HFF-Myc (cell line): ENCODE measurements at places on chromosomes 7 and 10.
A peak's percentile ranks its signal among the peaks of the same experiment; 100 is the strongest.

- DNase-seq: no peak
These were observed 149.3 kb upstream of the SHH start for GRCh38 chr7:155961241-155962190.

DNA sequence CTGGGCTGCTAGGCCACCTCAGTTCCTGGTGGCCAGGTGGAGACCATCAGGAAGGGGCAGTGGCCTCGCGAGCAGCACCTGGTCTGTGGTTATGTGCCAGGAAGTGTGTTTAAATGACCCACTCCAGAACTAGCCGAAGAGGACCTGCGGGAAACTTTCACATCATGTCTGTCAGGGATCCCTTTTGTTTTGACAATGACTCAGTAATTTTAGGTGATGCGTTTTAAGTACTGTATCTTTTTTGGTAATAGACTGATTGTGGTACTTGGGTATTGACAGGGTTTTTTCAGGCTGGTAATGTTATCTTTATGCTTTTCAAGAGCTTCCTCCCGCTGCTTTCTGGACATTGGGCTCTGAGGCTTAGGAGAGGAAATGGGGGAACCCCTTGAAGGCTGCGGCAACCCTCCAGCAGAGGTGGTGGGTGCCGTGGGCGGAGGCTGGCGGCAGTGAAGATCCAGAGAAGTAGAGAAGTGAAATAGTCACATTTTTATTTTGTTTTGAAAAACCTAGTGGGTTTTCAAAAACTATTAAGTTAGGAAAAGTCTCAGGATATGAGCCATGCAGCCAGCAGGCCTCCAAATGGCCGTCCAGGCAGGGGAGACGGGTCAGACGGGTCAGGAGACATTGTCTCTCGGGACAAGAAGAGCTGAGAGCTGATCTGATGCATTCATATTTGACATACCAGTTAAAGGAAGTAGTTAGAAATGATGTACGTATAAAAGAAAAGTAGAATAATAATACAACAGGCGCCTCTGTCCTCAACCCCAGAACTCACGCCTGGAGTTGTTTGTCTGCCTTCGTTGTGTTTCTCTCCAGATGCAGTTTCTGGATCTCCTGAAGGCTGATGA is 27.7 kb downstream of the PPP2R2D start:
- no peak for DNase-seq

DNA sequence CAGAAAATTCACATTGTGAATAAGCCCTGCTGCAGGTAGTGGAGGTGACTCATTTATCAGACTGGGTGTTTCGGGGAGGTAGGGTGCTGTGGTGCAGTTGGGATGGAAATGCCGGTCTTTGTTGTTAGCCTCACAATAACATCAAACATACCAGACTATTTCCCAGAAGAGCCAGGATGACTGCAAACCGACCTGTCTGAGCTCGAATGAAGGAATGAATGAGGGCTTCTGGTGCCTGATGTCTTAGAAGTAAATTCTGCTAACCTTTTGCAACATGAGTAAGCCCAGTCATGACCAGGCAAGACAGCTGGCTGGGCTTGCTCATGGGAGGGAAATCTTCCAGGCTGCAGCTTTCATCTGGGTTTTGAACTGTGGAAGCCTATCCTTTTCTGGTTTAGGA is 2.4 kb upstream of the VDAC2 start:
- DNase-seq: no peak

GRCh38 chr7:20280475-20281351 is 50.0 kb upstream of the ITGB8 start:
- DNase-seq: peak; percentile 57

DNA sequence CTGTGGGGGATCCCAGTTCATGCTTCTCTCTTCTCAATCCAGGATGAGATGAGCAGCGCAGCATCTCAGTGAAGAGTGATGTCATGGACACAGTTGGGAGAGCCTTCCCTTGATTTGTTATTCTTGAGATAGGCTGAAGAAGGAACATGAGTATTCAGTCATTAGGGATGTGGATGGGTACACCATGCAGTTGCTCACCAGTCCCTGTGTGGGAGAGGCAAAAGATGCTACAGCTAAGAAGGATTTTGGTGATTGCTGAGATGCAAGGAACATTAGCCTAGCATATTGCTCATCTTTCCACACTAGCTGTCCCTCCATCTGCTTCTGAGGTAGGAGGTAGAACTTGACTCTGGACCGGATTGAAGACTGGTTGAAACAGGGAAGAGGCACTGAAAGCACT is 179.6 kb downstream of the GALNT17 start:
- DNase-seq: no peak

DNA sequence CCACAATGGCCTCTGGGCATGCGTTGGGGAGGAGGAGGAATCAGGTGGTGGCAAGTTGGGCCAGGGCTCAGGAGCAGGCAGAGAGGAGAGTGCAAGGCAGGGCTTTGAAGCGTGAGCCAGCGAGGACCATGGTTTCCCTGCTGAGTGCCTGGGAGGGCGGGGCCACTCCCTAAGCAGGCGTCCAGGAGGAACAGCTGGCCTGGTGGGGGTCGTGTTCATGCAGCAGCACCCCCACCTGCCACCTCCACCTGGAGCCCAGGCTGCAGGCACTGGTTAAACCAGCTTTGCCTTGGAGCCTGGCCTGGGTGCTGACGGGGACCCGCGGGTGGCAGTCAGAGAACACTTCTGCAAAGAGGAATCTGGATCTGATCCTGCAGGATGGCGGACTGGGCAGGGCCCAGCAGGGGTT is 24.2 kb upstream of the AQP1 start:
- DNase-seq: no peak

DNA sequence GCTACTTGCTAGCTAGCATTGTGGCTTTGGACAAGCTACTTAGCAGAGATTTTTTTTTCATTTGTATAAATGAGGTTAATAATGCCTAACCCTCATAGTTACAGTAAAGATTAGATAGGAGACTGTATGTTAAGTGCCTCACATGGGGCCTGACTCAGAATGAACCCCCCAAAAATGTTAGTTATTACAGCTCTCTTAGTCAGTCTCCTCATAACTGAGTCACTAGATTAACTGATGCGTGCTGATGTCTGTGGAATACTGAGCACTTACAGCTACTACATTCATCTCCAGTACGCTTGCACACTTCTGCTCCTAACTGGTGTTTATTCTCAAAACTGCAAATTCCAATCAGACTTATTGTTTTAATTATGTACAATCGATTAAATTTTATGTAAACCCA is 315.3 kb downstream of the SNX13 start:
- DNase-seq: peak; percentile 46

DNA sequence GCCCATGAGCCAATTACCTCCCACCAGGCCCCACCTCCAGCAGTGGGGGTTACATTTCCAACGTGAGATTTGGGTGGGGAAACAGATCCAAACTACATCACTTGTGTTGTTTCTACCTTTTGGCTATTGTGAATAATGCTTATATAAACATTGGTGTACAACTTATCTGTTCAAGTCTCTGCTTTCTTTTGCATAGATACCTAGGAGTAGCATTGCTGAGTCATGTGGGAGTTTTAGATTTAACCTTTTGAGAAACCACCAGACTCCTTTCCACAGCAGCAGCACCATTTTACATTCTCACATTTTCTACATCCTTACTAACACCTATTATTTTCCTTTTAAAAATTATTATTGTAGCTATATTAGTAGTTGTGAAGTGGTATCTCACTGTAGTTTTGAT is 14.4 kb upstream of the FRA10AC1 start:
- no peak for DNase-seq

DNA sequence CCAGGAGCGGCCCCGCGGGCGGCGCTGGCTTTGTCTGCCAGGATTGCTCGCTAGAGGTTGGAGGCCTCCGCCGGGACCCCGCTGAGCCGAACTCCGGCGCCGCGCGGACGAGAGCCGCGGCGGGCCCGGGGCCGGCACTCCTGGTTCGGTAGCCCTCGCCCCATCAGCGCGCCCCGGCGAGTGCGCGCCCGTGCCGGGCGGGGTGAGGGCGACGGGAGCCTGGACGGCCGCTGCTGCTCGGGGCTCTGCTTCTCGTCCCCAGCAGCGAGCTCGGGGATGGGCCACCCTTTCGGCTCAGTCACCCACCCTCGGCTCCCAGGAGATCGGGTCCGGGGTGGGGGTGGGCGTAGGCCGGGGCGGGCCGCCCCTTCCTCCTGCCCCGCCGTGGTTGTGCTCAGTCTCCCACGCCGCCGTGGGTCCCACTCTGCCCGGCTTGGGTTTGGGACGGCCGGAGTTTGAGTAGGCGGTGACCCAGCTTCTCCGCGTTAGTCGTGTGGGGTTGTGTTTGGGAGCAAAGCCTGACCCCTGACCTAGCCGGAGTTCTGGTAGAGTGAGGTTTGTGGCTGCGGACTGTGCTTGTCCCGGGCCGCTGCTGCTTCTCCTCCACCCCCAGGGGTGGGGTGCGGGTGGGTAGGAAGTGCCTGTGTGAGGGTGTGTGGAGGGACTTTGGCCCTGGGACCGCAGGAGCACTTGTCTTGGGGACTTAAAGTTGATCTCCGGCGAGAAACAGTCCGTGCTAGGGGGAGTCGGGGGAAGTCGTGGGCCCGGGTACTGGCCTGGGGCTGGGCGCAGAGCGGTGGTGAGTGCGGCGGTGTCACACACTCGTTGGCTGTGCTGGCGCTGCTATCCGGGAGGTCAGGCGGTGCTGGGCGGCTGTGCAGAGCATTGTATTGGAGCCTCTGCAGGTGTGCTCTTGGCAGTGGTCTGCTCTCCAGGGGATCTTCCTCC is 677 bp downstream of the TSPAN14 start:
- no peak for DNase-seq

GRCh38 chr10:132138596-132138995 is 48.2 kb upstream of the DPYSL4 start:
- DNase-seq: no peak

GRCh38 chr7:1535701-1536454 is 5.4 kb downstream of the MAFK start:
- DNase-seq: no peak

GRCh38 chr7:16463520-16463919 is 2.0 kb downstream of the SOSTDC1 start:
- DNase-seq: peak; percentile 36

DNA sequence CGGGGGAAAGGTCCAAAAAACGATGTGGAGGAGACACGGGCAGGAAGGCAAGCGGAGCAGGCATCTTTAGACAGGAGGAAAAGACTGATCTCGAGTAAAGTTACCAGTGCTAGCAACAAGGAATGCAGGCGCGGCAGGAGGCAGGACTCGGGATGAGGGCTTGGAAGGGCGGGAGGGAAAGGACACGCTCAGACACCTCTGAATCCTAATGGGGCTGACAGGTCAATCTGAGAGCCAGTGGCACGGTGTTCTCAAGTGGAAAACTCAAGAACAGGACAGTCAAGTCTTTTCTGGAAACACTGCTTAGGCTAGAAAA is 155.3 kb upstream of the COBL start:
- DNase-seq: no peak

DNA sequence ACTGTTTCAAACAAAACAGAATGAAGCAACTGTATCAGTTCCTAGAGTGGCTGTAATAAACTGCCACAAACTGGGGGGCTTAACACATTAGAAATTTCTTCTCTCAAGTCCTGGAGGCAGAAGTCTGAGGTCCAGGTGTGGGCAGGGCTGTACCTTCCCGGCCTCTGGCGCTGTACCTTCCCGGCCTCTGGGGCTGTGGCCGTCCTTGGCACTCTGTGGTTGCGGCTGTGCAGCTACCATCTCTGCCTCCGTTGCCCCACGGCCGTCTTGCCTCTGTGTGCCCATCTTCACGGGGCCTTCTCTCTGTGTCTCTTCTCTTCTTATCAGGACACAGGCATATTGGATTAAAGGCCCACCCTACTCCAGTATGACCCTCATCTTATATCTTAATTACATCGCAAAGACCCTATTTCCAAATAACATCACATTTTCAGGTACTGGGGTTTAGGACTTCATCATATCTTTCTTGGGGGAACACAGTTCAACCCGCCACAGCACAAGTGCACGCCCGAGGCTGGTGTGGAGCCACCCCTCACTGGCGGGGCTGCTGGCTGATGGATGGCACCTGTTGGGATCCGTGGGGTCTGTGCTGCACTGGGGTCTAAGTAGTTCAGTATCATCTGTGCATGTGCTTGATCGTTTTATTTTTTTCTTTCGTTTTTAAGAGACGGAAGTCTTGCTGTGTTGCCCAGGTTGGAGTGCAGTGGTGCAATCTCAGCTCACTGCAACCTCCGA is 123.2 kb downstream of the ACTR3B start:
- no peak for DNase-seq

- no peak for DNase-seq
These were observed 451.2 kb downstream of the PLXNA4 start for GRCh38 chr7:132125096-132125495.

GRCh38 chr7:148472406-148472805 is 118.2 kb upstream of the C7orf33 start:
- DNase-seq: no peak
